ENCODE measurements at places on chromosomes 12 and 14. TPM values are rescaled to one million over a fixed set of nuclear protein-coding genes. Genes with fewer than 3 reads are reported as not detected.

EML5 gene
- total RNA-seq: 5.2 TPM

TRHDE gene
- total RNA-seq: not detected

CMTM5 gene
- not detected for total RNA-seq

SLC5A8 gene
- not detected for total RNA-seq

PIWIL1 gene
- not detected for total RNA-seq

SMCO2 gene
- not detected for total RNA-seq
